ENCODE measurements at places on chromosomes 5 and 9.

- peak; percentile 94 for DNase-seq
These were observed 74.2 kb downstream of the SHB start for GRCh38 chr9:37994639-37995347.

GRCh38 chr5:130155345-130156011, 251.2 kb downstream of the CHSY3 start:
- peak; percentile 65 for DNase-seq

- DNase-seq, result no peak
These were observed 119.6 kb upstream of the SLC12A2 start for GRCh38 chr5:127963931-127964330.

GRCh38 chr9:80881940-80882339, 807.4 kb downstream of the TLE1 start:
- peak; percentile 67 for DNase-seq

- DNase-seq, result no peak
These were observed 344.8 kb downstream of the ZNF608 start for GRCh38 chr5:124401476-124402143.

DNA sequence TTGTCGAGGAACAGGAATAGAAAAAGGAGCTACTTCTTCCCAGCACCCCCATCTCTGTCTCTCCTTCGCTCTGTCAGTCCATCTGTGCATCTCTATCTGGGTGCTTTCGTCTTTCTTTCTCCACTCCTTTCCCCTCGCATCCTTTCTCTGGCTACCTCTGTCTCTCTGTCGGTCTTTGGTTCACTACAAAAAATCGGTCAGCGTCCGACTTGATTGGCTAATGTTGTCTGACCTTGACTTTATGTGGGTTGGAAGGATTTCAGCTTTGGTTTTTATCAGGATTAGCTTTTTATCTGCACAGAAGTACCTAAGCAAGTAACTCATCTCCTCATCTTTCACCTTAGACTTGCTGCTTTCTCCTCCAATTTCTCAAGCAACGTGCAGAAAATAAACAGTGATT, 575.2 kb upstream of the ZNF462 start:
- no peak for DNase-seq

DNA sequence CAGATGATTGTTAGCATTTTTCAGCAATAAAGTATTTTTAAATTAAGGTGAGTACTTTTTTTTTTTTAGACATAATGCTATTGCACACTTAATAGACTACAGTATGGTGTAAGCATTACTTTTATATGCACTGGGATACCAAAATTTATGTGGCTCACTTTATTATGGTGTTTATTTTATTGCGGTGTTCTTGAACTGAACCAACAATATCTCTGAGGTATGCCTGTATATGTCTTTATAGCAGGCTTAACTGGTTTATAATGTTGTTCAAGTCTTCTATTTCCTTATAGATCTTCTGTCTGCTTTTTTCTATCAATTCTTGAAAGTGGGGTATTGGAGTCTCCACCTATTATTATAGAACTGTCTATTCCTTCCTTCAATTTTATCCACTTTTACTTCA, 18.0 kb downstream of the ZBTB43 start:
- DNase-seq, result no peak

DNA sequence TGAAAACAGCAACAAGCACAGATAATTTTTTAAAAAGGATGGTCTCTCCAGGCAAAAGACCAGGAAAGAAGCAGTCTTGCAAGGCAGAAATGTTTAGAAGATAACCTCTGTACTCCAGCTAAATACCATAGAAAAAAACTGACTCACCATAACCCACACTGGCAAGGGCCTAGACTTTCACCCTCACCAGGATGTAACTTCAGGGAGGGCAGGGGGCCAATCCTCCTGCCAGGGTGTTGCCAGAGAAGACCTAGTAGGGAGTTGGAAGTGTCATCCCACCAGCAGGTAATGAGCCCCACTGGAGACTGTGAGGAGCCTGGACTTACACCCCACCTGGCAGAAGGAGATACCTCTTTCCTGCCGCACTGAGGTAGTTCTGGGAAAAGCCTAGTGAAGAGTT, 97.6 kb downstream of the PRELID2 start:
- DNase-seq, result no peak

- DNase-seq, result no peak
These were observed 19.7 kb downstream of the CD180 start for GRCh38 chr5:67176936-67177335.

GRCh38 chr9:85408494-85408893, 333.3 kb downstream of the AGTPBP1 start:
- no peak for DNase-seq

GRCh38 chr9:94554439-94555331, at the start of gene PCAT7:
TSS of gene PCAT7 (plus strand) at chr9:94555083.
- DNase-seq, result peak; percentile 17

DNA sequence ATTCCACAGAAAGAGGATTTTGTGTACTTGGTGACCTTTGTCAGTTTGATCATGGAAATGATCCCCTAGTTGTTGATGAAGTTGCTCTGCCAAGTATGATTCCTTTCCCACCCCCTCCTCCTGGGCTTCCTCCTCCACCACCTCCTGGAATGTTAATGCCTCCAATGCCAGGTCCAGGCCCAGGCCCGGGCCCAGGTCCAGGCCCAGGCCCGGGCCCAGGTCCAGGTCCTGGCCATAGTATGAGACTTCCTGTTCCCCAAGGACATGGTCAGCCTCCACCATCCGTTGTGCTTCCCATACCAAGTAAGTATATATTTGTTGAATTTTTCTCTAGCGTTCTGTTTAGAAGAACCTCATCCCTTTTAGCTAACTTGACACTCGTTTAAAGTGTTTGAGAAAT, 30.0 kb downstream of the RBM27 start:
- no peak for DNase-seq

Data from brain (organoid and tissue), 16 donors.